Panc1 (cell line): ENCODE measurements at places on chromosomes 1 and 21. TPM values are rescaled to one million over a fixed set of nuclear protein-coding genes. Genes with fewer than 3 reads are reported as not detected.

The GJA9 gene
- 0.10 TPM for total RNA-seq

The SEMA6C gene
- total RNA-seq, result 5.7 TPM

The SDC3 gene
- total RNA-seq, result 36.1 TPM

The LAMTOR5 gene
- 119 TPM for total RNA-seq

The TSTD1 gene
- 20.1 TPM for total RNA-seq

The XPR1 gene
- 36.1 TPM for total RNA-seq

The MYCL gene
- total RNA-seq, result 2.0 TPM

The PRKAA2 gene
- 11.1 TPM for total RNA-seq

DNA sequence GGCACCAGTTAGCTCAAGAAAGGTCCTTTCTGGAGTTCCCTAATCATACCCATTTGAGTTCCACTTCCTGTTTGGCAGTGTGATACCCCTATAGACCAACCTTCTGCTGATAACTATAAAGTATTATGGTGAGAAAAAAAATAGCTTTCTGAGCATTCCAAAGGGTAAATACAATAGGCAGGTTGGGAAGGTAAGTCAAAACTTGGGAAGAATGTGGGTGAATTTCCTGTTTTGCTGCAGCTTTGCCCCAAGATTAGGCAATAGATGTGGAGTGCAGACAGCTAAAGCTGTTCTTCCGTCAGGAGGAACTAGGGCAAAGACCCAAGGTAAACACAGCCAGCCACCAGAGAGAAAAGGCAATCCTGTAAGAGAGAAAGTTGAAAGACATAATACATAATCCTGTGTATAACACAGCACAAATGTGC, 49.9 kb upstream of the GUCA2A start:
- H3K27me3 ChIP-seq, result no peaks in the 10 kb centered on the region
- H3K4me3 ChIP-seq, result no peak overlapping the region
- H3K27ac ChIP-seq, result no peak overlapping the region

DNA sequence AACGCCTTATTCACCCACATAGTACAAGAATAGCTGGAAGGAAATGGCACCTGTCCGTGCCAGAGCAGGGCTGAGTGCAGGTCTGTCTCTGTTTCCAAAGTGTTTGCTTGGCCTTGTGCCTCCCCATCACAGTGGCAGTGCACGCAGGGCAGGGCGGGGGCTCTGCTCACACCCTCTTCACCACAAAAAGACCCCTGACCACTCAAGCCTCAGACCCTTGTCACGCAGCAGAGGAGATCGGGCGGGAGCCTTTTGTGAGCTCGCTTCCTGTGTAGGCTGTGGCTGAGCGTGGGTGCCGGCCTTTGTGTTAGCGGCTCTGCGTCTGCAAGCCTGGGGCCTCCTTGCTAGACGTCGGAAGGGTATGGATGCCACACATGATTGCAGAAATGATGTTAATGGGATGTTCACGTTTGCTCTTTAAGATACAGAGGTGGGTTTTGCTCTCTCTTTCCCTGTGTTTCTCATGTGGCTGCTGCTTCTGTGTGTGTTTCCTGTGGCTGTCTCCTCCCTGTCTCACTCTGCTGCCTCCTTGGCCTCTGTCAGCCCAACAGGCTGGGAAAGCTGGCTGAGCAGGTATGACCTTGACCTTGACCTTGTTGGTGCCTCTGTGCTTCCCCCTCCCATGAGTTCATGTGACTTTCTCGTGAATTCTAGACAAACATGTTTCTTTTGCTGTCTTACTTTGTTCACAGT, 45.4 kb downstream of the S100B start:
- H3K27me3 ChIP-seq, result no peaks in the 10 kb centered on the region
- DNase-seq, result no peak
- no peaks in the 10 kb centered on the region for H3K4me1 ChIP-seq
- H3K36me3 ChIP-seq, result no peaks in the 10 kb centered on the region; the same call in 1 of the 2 replicates
- H3K27ac ChIP-seq, result no peak overlapping the region

DNA sequence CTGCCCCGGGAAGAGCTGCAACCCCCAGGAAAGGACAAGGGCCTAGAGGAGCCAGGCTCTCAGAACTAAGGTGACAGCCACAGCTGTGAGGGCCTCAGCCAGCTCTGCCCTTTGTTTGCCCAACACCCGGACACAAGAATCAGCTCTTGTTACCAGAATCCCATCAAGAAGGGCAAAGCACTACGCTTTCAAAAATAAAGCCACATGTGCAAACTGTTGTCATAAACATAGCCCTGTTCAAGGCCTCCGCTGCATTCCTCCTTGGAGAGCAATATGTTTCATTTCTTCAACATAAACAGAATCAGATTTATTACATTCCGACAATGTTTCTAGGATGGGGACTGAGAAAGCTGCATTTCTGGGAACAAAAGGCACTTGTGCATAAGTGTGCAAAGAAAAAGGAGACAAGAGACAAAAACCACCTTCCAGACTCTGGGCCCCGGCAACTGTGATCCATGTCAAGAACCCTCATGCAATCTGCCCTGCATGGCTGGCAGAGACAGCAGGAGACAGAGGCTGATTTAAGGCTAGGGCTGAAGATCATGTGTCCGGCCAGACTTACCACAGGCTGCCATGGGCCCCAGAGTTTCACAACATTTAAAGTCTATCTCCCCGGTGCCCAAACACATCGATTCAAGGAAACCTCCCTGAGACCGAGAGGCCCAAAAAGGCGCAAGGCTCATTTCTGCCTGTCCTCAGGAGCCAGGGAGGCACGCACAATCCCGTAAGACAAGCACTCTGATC, 71.0 kb downstream of the SSBP3 start:
- no peaks in the 10 kb centered on the region; the same call in 1 of the 2 replicates for H3K4me1 ChIP-seq
- H3K4me3 ChIP-seq, result no peak overlapping the region
- no peak overlapping the region for H3K27ac ChIP-seq
- no peaks in the 10 kb centered on the region for H3K27me3 ChIP-seq

DNA sequence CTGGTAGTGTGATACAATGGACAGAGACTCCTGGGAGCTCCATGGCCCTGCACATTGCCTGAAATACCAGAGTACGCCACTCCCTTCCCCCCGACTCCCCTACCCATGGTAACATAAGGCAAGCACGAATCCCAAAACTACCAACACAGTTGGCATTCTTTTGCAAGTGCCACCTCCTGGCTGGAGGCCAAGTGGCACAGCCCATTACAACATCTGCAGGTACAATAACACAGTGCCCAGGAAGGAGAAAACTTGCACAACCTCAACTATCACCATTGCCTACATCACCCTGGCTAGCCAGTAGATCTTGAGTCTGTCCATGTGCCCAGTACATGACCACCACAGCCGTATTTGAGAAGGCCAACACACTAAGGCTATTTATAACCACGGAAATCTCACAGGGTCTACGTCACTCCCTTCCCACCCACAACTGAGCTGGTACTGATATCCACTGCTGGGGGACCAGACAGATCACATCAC, 11.7 kb downstream of the ADAMTS1 start:
- DNase-seq, result no peak
- no peak overlapping the region for H3K27ac ChIP-seq
- no peak overlapping the region for H3K4me3 ChIP-seq
- H3K36me3 ChIP-seq, result no peaks in the 10 kb centered on the region
- H3K27me3 ChIP-seq, result no peaks in the 10 kb centered on the region
- no peaks in the 10 kb centered on the region for H3K4me1 ChIP-seq

DNA sequence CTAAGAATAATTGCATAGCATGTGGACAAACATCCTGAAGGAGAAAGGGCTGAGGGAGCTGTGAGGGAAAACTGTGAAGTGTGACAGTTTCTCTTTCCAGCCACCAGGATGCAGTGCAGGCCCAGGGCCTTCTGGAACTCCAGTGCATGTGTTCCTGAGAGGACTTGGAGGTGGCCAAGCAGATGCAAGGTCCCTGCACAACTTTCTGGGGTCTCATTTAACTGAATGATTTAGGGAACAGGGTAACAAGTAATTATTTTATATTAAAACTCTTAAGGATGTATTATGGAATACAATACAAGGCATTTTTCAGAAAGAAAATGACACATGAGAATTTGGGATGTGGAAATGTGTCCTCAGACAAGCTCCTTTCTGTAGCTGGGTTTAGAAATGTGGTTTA, 61.2 kb upstream of the MCOLN3 start:
- DNase-seq, result peak; percentile 60
- H3K27ac ChIP-seq, result no peak overlapping the region
- no peaks in the 10 kb centered on the region for H3K36me3 ChIP-seq
- no peak overlapping the region for H3K4me3 ChIP-seq
- H3K4me1 ChIP-seq, result no peaks in the 10 kb centered on the region

GRCh38 chr1:206411321-206411720, 59.0 kb upstream of the IKBKE start:
- H3K27ac ChIP-seq, result no peak overlapping the region
- H3K36me3 ChIP-seq, result no peaks in the 10 kb centered on the region
- H3K4me3 ChIP-seq, result no peak overlapping the region
- H3K27me3 ChIP-seq, result no peaks in the 10 kb centered on the region
- no peak for DNase-seq

- H3K36me3 ChIP-seq, result no peaks in the 10 kb centered on the region
- no peak for DNase-seq
- no peaks in the 10 kb centered on the region for H3K27me3 ChIP-seq
- no peaks in the 10 kb centered on the region for H3K4me1 ChIP-seq
- no peak overlapping the region for H3K27ac ChIP-seq
Observed at GRCh38 chr1:22803833-22804232, 93.2 kb downstream of the EPHB2 start.

- DNase-seq, result no peak
- H3K4me1 ChIP-seq, result no peaks in the 10 kb centered on the region
- no peaks in the 10 kb centered on the region for H3K36me3 ChIP-seq
- no peaks in the 10 kb centered on the region; the same call in 1 of the 2 replicates for H3K27me3 ChIP-seq
Observed at GRCh38 chr1:33880305-33880704, 16.4 kb downstream of the HMGB4 start.

DNA sequence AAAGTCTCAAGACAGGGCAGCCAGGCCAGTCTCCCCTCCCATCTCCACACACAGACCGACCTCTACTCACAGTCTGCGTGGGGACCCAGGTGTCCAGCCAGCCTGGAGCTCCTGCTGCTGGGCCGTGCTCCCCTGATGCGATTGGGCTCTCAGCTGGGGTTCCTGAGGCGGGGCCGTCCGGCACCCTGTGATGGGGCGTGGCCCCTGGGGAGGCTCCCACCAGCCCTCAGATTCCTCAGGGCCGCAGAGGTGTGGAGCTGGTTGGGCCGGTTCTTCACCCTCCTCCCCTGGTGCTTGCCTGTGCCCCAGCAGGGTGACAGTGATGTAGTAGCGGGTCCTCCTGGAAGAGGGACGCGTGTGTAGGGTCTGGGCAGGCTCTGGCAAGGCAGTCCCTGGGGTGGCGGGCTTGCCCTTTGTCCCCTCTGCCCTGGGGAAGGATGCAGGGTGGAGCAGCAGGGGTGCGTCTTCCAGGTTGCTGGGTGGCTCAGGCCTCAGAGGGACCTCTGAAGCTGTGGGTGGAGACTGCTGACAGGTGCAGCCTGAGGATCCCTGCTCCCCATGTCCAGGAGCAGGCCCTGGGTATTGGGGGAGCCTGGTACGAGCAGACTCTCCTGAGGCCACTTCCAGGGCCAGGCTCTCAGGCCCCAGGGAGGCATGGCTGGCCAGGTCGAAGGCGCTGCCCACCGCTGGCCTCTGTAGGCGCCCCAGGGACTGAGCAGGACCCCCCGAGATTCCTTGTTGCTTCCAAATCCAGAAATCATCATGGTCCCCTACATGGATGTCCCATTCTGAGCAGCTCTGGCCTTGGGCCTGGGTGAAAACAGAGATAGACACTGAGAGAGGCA, at the start of gene CRYBG2:
Gene CRYBG2 (minus strand): TSS at position 155 of the 845 bp plus-strand sequence. CDS start 7,473 bp downstream, outside the sequence.
- peaks cover 15% of the 10 kb centered on the region for H3K4me1 ChIP-seq
- H3K27me3 ChIP-seq, result no peaks in the 10 kb centered on the region
- H3K4me3 ChIP-seq, result no peak within 1 kb of the TSS
- H3K27ac ChIP-seq, result no peak within 1 kb of the TSS
- no peak for DNase-seq
- no peaks in the 10 kb centered on the region for H3K36me3 ChIP-seq

GRCh38 chr1:61887076-61887867, 145.0 kb downstream of the PATJ start:
- H3K4me3 ChIP-seq, result no peak overlapping the region
- no peaks in the 10 kb centered on the region for H3K27me3 ChIP-seq
- no peaks in the 10 kb centered on the region for H3K4me1 ChIP-seq

- H3K27me3 ChIP-seq, result no peaks in the 10 kb centered on the region
- peaks cover 12% of the 10 kb centered on the region for H3K4me1 ChIP-seq
- no peaks in the 10 kb centered on the region; the same call in 1 of the 2 replicates for H3K36me3 ChIP-seq
- H3K27ac ChIP-seq, result peak overlapping the region; percentile 70
- no peak for DNase-seq
Observed at GRCh38 chr21:36697851-36698384, 997 bp upstream of the SIM2 start.
